ENCODE measurements at places on chromosomes 5 and 9.

GRCh38 chr9:127975376-127976315 lies 5.1 kb downstream of the EEIG1 start:
- no peak for DNase-seq

DNA sequence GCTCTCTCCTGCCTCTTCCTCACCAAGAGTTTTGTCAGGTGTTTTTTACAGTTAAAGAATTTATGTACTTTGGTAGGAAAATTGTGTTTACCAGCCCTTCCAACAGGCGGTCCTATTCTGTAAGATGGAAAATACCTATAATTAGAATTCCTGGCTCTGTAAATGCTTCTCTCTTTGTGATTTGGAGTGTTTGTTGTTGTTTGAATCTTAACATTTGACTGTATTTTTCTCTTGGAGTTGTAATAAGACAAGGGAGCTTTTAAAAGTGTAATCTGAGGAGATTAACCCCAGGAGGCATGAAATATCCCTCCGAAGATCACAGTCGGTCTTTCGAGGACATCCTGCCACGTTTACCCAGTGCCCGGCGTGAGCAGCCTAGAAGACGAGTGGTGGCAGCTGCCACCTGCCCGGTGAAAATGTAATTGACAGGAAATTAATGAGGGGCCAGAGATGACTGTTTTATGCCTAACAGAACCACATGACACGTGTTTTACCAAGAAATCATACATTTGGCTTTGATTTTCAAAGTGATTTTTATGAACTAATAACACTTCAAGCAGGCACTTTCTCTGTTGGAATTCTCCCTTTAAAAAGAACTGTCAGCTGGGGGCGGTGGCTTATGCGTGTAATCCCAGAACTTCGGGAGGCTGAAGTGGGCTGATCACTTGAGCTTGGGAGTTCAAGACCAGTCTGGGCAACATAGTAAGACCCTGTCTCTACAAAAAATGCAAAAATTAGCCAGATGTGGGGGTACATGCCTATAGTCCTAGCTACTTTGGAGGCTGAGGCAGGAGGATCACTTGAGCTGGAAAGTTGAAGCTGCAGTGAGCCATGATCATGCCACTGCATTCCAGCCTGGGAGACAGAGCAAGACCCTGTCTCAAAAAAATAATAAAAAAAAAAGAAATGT lies 20.0 kb downstream of the ANKRD33B start:
- DNase-seq = no peak

- no peak for DNase-seq
Observed at GRCh38 chr5:34900652-34901051, 14.7 kb downstream of the RAD1 start.

GRCh38 chr9:91591627-91592026 lies 168.0 kb upstream of the NFIL3 start:
- DNase-seq = no peak

GRCh38 chr5:10652606-10653005 lies 88.7 kb downstream of the ANKRD33B start:
- DNase-seq = no peak

DNA sequence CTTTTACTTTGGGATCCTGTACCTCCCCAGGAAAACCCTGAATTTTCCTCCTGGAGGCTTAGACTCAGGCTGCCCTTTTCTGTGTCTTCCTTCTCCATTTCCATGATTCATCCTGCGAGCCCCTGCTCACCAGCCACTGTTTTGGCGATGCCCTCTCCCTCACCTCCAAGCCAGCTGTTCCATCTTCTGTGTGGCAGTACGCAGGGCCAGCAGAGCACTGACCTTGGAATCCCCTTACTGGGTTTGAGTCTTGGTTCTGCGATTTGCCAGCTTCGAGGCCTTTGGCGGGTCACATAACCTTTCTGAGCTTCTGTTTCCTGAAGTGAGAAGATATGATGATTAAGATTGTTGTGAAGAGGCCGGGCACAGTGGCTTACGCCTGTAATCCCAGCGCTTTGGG lies 7.2 kb downstream of the PPARGC1B start:
- DNase-seq = no peak

GRCh38 chr9:35683323-35683722 lies 6.4 kb downstream of the TPM2 start:
- DNase-seq = no peak

DNA sequence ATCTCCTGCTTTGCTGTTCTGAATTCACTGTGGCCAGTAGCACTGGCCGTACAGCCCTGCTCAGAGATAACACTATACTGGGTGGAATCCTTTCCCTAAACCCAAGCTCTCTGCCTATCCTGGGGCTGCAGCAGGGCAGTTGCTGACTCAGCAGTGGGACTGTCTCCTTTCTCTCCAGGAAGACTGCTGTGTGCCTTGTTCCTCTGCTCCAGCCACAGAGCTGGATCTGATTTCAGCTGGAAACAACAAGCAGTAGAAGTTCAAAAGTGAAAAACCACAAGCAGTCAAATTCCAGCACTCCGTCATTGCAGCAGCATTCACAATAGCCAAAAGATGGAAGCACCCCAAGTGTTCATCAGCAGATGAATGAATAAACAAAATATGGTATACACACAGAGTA lies 105.0 kb downstream of the FBXL7 start:
- DNase-seq = no peak

- no peak for DNase-seq
Observed at GRCh38 chr5:149677731-149678130, 52.4 kb upstream of the PPARGC1B start.

- no peak for DNase-seq
Observed at GRCh38 chr9:31715250-31715649, 669.2 kb upstream of the ACO1 start.

DNA sequence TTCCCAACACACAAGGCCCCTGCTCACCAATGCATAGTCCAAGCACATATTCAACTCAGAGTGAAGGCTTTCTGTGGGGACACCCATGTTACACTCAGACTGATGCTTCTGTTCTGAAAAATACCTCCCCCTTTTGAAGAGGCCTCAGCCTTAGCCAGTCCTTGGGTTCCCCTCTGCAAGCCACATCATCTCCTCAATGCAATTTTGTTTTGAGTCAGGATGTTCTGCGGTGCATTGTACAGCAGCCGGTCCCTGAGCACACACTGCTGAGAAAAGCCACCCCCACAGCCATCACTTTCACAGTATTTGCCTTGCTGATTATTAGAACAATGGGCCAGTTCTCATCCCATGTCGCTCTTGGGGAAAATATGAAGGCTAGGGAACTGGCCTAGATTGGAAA lies 241.2 kb downstream of the FAM114A2 start:
- no peak for DNase-seq

DNA sequence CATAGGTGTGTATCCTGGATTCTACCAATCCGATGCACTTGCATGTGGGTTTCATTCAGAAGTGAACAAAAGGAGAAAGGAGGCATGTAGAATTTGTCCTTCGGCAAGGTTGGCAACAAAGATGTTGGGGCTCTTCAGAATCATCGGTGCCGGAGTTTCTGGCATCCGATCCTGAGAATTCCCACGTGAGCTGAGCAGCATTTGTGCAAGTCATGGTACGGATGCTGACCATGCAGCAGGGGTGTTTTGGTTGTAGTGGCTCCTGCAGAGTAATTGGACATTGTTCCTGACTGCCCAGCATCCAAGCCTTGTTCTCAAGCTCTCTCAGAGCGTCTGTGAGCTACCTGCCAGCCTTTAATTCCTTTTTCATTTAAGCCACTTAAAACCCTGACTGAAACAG lies 19.0 kb upstream of the POC5 start:
- DNase-seq = no peak

GRCh38 chr5:135643881-135644766 lies 65.3 kb upstream of the CXCL14 start:
- DNase-seq = no peak

GRCh38 chr5:38765399-38765861 lies 80.4 kb upstream of the OSMR start:
- no peak for DNase-seq

GRCh38 chr5:127556609-127557334 lies 39.3 kb downstream of the PRRC1 start:
- no peak for DNase-seq

GRCh38 chr9:110161940-110162339 lies 46.0 kb downstream of the C9orf152 start:
- no peak for DNase-seq

DNA sequence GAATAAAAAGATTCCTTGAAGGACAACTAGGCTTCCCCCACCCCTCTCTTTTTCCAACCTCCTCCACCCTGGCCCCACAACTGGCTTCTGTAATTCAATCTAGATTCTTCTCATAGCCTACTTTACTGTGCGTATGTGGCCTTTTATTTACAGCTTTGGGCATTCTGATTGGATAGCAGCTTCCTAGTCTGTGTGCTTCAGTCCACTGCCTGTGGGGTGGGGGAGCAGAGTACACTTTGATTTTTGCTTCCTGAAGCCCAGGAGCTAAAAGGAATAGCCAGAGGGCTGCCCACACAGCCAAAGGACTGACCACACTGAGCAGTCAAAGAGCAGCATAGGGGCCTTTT lies 30.4 kb downstream of the RUSC2 start:
- DNase-seq = no peak

- DNase-seq = no peak
Observed at GRCh38 chr9:127463911-127464310, 12.6 kb downstream of the LRSAM1 start.

DNA sequence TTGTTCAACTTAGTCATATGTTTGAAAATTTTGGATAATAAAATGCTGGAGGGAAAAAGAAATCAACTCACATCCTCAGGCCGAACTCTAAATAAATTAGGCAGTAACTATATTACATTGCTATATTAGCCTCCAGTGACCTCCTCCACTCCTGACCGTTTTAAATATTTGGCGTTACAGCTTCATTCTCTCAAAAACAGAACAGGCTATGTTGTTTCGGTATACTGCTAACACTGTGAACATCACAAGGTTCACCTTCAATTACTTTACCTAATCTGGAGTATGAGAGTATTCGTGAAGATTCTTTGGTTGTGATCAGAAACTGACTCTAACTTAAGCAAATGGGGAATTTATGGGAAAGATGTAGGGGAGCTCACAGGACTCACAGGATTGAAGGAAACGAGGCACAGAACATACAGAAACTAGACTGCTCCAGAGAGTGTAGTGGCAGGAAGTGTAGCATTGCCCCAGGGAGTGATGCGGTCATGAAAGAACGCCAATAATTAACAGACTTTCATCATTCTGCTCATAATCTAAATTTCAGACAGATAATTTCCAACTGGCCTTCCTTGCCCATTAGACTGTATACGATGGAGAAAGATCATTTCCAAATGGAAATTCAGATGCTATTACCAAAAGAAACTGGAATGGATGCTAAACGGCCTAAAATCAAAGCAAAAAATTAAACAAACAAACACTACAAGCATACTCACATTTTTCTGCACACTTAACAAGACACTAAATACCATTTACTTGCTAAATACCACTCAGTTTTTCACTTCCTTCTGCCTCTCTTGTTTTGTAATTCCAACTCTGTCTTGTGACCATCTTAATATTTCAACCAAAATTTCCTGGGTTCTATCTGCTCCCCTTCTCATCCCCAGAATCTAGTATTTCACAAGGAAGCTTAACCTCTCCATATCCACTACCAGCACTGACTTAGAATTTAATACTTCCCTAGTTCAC lies 110.1 kb upstream of the LPAR1 start:
- DNase-seq = no peak

DNA sequence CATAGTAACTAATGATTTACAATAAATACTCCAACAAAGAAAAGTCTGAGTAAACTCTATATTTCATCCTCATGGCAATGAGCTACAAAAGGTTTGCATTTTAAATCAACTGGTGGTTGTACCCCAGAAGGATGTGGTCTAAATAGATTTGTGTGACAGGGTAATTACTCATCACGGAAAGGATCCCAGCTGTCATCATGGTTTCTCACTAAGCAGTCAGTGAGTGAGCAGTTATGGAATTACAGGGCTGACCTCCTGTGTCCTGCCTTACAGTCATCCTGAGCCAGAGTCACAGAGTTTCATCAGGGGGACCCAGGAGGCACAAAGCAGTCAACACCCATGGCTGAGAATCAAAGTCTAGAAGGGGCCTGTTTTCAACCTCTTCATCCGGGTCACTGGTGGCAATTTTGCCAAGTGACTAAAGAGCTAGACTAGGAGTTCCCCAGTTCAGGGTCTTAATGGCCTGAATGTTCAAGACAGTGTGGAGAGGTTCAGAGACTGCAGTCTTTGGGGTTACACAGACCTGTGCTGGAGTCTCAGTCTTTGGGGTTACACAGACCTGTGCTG lies 210.7 kb upstream of the SLC24A2 start:
- DNase-seq = no peak

DNA sequence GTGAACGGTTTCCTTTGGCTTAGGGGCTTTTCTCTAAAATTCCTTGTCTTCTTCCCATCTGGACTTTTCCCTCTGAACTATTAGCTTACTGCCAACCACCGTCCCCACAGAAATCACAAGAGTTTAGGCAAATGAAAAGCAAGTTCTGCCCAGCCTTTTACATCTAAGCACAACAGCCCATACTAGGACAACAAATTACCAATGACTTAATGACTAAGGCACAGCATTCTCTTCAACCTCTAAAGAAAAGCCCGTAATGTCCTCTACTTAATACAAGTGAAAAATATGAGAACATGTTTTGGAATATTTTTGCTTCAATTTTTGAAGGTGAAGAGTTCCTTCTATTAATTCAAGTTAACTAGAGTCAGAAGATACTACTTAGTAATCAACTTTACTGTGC lies 1.2 kb downstream of the ZBTB5 start:
- no peak for DNase-seq

DNA sequence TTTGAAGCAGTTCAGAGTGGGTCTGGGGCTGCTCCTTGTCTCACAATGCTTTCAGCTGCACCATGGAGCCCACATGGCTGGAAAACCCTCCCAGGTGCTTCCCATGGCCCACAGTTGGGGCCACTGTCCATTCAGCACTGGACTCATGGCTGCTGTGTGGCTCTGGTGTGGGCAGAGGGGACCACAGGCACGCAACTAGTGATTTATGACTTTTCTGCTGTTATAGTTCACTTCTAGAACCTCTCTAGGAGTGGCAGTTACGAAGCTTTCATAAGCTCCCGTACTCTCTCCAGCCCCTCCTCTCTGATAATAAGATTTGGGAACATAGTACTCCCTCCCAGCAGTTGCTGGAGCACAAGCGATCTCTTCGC lies 29.0 kb downstream of the GLRA1 start:
- DNase-seq = no peak

- no peak for DNase-seq
Observed at GRCh38 chr9:37229455-37229854, 109.1 kb downstream of the ZCCHC7 start.

DNA sequence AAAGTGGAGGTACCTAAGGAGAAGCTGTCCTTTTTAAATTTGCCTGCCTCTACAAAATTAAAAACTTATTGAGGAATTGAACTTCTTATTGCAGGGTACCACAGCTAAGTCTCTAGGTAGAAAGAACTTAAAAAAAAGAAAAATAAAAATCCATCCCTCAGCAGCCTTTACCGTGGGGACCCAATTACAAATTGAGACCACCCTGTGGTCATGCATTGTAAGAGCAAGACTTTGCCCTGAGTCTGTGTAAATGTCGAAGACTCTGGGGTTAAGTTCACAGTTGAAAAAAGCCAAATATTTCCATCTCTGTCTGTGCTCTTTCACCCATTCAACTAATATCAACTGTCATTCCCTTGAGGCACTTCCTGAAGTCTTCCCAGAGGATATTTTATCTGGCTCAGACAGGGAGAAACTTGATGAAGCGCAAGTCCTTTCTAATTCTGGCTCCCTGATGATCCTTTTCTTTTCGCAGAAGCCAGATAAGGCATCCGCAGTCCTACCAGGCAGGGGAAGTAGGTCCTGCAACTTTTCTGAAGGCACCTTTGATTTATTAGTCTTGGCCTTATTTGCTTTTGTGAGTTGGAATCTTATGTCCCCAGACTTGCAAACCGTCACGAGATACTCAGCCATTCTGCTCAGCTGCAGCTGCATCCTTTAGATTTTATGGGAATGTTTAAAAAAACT lies 323.8 kb upstream of the WWC1 start:
- no peak for DNase-seq

GRCh38 chr9:69215774-69216485 lies 41.9 kb downstream of the TJP2 start:
- DNase-seq = no peak
